ENCODE measurements at places on chromosomes 2 and 18.

- no peak for DNase-seq
Observed at GRCh38 chr18:10768221-10768620, 242.4 kb downstream of the NAPG start.

GRCh38 chr2:19380532-19380931 lies 22.1 kb upstream of the OSR1 start:
- no peak for DNase-seq

DNA sequence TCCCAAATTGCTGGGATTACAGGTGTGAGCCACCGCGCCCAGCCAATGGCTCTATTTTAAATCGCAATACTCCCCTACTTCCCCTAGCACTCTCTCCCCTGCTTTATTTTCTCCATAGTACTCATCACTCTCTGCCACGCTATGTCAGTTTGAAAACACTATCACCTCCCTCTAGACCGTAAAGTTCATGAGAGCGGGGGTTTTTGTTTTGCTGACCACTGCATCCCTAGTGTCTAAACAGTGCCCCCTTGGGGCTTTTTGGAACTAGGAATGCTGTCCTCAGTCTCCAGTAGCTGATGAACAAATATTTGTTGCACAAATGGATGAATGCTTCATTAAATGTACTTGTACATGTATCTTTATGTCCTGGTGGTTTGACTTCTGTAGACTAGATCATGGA lies 44.1 kb downstream of the ATOH8 start:
- peak; percentile 37 for DNase-seq

DNA sequence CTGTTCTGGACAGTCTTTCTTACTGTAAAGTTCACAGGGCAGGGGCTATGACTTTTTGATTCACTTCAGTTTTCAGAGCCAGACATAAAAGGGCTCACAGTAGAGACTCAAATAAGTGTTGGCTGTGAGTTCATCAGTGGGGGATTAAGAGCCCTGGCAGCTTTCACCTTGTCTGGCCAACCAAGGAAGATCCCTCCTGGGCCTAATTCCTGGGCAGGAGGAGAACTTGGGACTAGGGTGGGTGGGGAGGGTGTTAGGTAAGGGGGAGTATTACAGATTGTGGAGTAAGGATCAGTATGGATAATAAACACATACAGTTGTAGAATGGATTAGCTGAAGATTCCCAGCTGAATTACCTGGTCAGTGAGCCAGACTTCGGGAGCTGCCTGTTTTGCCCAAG lies 904 bp upstream of the SFXN5 start:
- no peak for DNase-seq

GRCh38 chr18:74892066-74892627 lies 294.5 kb downstream of the ZNF407 start:
- no peak for DNase-seq

DNA sequence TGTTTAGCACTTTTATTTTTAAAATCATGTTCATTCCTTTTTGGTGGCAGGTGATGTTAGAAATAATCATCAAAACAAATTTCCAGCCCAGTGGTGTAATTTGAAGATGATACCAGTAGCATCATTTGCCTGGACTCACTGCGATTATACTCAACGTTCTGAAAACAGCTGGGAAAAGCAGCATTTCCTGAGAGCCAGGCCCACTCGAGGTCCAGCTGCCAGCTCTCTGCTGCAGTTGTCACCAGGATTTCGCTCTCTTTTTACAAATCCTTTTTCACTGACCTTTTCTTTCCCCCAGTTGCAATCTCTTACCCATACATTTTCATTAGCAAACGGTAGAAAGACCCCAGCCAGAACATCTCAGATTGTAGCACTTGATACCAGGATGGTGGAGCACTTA lies 110.6 kb upstream of the LYPD1 start:
- DNase-seq: no peak

- no peak for DNase-seq
Observed at GRCh38 chr18:13163167-13163927, 55.2 kb upstream of the LDLRAD4 start.

Data from foreskin melanocyte (primary cell).